ENCODE measurements at places on chromosomes 7 and 10. TPM values are rescaled to one million over a fixed set of nuclear protein-coding genes. Genes with fewer than 3 reads are reported as not detected.

Gene BTBD16
- total RNA-seq: not detected

Gene SPDYE11
- not detected for total RNA-seq

Gene PRF1
- total RNA-seq: 95.7 TPM

Gene GHRHR
- not detected for total RNA-seq

Gene NEUROD6
- not detected for total RNA-seq

Gene GLI3
- total RNA-seq: 0.46 TPM

Gene ZNF736
- 24.1 TPM for total RNA-seq

Gene A1CF
- not detected for total RNA-seq

Gene TMEM176A
- not detected for total RNA-seq

Gene INHBA
- total RNA-seq: not detected

Gene NME8
- total RNA-seq: not detected

Gene TMEM196
- total RNA-seq: not detected

Gene PAPSS2
- 0.46 TPM for total RNA-seq

Gene SUGCT
- total RNA-seq: 1.4 TPM

Gene SPDYE6
- total RNA-seq: not detected

Gene NXPH1
- not detected for total RNA-seq
